T-cell (primary cell): ENCODE measurements at places on chromosomes 16 and 17. TPM values are rescaled to one million over a fixed set of nuclear protein-coding genes. Genes with fewer than 3 reads are reported as not detected.

GSE1 gene
- total RNA-seq = 41.1 TPM

PRAC1 gene
- not detected for total RNA-seq

NTN1 gene
- total RNA-seq = 0.09 TPM

DNA sequence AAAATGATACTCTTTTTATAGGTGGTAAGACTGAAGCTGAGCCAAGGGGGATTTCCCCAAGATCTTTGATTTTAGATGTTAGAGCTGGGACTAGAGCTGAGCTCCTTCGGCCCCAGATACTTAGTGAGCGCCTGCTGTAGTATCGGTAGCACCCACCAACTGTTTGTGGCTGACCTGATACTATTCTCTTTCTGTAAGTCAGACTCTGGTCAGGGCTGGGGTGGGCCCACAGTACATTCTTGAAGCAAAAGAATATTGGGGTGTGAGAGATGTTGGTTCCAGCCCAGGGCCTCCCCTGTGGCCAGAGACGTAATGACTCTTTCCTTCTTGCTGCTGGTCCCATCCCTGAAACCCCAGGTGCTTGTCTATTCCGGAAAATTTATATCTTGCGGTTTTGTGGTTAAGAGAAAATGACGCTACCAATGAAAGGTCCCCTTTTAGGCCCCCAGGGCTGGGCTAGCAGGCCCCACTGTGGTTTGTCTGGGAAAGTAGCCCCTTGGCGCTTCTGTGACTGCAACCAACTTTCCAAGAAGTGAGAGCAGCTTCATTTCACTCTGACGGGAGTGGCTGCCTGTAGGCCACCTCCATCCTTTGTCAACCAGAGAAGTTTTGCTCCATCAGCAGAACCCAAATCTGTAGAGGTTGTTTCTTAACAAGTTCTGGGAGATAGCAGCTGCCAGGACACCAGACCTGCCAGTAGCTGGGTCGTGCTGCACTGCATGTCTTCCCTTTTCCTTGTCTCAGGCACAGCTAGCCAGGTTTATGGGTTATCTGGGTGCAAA lies 86.4 kb upstream of the LGALS9 start:
- H3K36me3 ChIP-seq = no peaks in the 10 kb centered on the region
- DNase-seq = no peak
- H3K4me3 ChIP-seq = no peak overlapping the region
- no peaks in the 10 kb centered on the region for H3K27me3 ChIP-seq

DNA sequence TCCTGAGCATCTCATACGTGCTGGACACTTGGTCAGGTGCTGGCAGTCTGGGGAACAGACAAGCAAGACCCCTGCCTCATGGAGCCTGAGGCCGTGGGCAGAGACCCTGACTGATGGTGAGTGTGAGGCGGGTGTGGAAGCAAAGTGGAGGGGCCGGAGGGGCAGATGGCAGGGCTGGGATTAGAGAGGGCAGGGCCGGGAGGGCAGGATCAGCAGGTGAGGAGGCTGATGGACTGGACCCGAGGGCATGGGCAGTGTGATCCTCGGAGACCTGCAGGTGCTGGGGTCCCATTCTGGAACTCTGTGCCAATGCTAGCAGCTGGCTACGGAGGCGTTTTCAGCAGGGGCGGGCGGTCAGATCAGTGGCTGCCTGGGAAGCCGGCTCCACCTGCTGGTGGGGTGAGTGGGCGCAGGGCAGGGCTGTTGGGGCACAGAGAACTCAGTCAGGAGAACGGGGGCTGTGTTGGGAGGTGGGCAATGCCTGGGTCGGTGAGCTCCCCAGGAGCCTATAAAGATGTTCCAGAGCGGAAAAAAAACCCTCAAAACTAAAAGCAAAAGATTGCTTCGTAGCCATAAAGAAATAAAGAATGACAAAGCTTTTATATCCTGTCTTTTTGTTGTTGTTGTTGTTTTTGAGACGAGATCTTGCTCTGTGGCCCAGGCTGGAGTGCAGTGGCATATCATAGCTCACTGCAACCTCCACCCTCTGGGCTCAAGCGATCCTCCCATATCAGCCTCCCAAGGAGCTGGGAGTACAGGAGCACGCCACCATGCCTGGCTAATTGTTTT lies 8.9 kb upstream of the C16orf74 start:
- H3K4me3 ChIP-seq = no peak overlapping the region
- DNase-seq = no peak
- H3K4me1 ChIP-seq = peaks cover 7% of the 10 kb centered on the region
- no peaks in the 10 kb centered on the region for H3K27me3 ChIP-seq

DNA sequence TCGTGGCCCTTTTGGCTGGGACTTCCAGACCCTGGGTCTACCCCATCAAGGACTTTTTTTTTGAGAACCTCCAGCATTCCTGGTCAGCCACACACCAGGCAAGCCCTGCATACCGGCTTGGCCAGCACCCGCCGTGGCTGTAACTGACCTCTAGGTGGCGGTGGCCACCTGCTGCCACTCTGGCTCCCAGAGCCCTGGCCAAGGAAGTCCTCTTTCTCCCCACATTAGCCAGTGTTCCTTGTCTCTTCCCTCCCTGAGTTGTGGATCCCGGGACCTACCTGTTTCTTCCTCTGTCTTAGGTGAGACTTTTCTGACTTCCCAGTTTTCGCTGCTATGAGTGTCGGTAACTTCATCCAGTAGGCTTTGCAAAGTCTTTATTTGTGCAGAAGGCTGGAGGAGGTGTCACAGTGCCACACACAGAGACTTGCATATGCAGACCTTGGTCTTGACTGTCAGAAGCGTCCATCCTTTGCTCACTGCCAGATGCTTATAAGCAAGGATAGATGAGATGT lies 348.3 kb downstream of the CPPED1 start:
- peaks cover 3% of the 10 kb centered on the region for H3K4me1 ChIP-seq
- no peaks in the 10 kb centered on the region for H3K36me3 ChIP-seq
- DNase-seq = no peak

DNA sequence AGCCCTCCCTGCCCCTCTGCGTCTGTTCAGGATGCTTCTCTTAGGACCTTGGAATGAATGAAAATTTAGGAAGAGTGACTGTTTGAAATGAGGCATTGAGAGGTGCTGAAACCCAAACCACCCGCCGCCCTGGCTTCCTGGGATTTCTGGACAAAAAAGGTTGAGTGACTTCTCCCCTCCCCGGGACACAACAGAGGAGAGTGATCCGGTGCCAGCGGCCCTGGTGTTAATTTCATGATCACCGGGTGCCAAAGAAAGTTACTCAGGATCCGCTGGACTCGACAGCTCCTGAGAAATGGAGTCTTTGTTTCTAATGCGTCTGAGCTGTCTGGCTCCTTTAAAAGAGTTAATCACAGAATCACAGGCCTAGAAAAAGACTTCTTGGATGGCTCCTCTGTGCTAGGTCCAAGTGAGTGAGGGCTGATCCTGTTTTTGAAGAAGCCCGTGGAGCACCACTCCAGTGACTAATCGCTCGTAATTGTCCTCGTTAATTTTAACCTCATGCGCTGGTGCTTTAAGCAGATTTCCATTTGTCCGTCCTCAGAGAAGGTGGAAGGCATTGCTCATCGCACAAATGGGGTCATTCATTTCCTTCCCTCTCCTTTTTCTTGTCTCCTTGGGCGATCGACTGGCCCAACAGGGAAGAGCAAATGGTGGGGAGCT lies 144.4 kb upstream of the ZFHX3 start:
- H3K36me3 ChIP-seq = no peaks in the 10 kb centered on the region
- no peak overlapping the region for H3K27ac ChIP-seq
- H3K4me3 ChIP-seq = no peak overlapping the region
- H3K4me1 ChIP-seq = no peaks in the 10 kb centered on the region

DNA sequence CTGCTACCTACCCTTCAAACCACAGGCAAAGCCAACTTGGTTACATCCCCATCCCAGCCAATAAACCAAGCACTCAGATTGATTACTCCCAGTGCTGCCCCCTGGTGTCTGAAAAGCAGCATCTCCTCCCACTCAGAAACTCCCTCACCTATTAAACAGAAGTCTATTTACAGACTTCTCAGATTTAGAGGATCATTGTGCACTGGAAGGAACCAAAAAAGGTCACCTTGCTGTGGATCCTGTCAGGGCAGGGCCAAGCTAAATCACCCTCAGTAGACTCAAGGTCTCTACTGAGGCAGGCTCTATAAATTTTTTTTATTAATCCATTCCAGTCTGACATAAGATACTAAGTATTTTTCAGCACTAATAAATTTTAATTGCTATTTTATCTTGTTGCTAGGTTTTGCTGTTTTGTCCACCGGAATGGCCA lies 17.6 kb downstream of the HIGD1B start:
- DNase-seq = peak; percentile 60
- H3K4me3 ChIP-seq = no peak overlapping the region
- H3K27ac ChIP-seq = no peak overlapping the region
- no peaks in the 10 kb centered on the region for H3K4me1 ChIP-seq
- peaks cover 21% of the 10 kb centered on the region for H3K36me3 ChIP-seq

GRCh38 chr16:56921571-56921970 lies 10.4 kb upstream of the HERPUD1 start:
- H3K36me3 ChIP-seq = no peaks in the 10 kb centered on the region
- DNase-seq = no peak
- no peak overlapping the region for H3K4me3 ChIP-seq
- no peak overlapping the region for H3K27ac ChIP-seq

DNA sequence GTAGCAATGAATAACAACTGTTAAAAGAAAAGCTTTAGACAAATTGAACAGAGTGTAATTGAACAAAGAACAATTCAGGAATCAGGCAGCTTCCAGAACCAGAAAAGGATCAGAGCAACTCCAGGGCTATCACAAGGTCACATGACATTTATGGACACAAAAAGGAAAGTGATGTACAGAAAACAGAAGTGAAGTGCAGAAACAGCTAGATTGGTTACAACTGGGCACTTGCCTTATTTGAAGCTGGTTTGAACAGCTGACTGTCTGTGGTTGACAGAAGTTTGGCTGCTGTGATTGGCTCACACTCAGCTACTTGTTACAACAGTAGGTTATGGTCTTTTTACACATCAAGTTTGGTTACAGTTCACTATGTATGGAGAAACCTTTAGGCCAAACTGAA lies 14.8 kb downstream of the EFCAB5 start:
- no peaks in the 10 kb centered on the region for H3K4me1 ChIP-seq
- no peak for DNase-seq
- no peak overlapping the region for H3K27ac ChIP-seq
- no peak overlapping the region for H3K4me3 ChIP-seq
- no peaks in the 10 kb centered on the region for H3K27me3 ChIP-seq
- H3K36me3 ChIP-seq = no peaks in the 10 kb centered on the region

DNA sequence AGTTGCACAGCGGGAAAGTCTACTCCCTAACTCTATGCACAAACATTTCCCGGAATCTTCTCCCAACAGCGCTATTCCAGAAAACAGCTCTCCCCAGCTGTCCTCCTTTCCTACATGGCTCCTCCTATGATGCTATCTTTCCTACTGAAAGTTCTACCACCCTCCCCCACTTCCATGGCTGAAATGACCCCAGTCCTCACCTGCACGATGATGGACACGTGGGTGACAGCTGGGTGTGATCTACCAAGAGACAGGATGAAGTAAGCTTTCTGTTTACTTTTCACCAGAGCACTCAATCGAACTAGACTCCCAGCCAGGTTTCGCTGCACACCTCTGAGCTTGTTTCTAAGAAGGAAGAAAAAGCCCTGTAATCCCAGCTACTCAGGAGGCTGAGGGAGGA lies 10.7 kb downstream of the CTC1 start:
- H3K4me3 ChIP-seq = no peak overlapping the region
- DNase-seq = no peak

- peak overlapping the region; percentile 53 for H3K4me3 ChIP-seq
- peaks cover 52% of the 10 kb centered on the region for H3K4me1 ChIP-seq
Observed at GRCh38 chr17:1486802-1487695, 5.4 kb downstream of the MYO1C start.

- H3K27ac ChIP-seq = peak overlapping the region; percentile 95
- peak; percentile 44 for DNase-seq
- peaks cover 50% of the 10 kb centered on the region for H3K4me1 ChIP-seq
- peak overlapping the region; percentile 80 for H3K4me3 ChIP-seq
- no peaks in the 10 kb centered on the region for H3K27me3 ChIP-seq
Observed at GRCh38 chr17:48543107-48543853, 1.6 kb downstream of the HOXB2 start.

- no peaks in the 10 kb centered on the region for H3K4me1 ChIP-seq
- no peak for DNase-seq
- H3K27ac ChIP-seq = no peak overlapping the region
- no peaks in the 10 kb centered on the region for H3K36me3 ChIP-seq
Observed at GRCh38 chr16:12559714-12560113, 244.0 kb downstream of the CPPED1 start.

- peaks cover 73% of the 10 kb centered on the region for H3K4me1 ChIP-seq
- H3K27ac ChIP-seq = no peak overlapping the region
- H3K36me3 ChIP-seq = no peaks in the 10 kb centered on the region
- H3K4me3 ChIP-seq = no peak overlapping the region
Observed at GRCh38 chr17:80783971-80784370, 207.7 kb upstream of the CHMP6 start.

GRCh38 chr16:85936816-85937215 lies 37.9 kb downstream of the IRF8 start:
- peaks cover 55% of the 10 kb centered on the region for H3K4me1 ChIP-seq
- peak overlapping the region; percentile 41 for H3K4me3 ChIP-seq
- no peaks in the 10 kb centered on the region for H3K36me3 ChIP-seq
- peak overlapping the region; percentile 94 for H3K27ac ChIP-seq

DNA sequence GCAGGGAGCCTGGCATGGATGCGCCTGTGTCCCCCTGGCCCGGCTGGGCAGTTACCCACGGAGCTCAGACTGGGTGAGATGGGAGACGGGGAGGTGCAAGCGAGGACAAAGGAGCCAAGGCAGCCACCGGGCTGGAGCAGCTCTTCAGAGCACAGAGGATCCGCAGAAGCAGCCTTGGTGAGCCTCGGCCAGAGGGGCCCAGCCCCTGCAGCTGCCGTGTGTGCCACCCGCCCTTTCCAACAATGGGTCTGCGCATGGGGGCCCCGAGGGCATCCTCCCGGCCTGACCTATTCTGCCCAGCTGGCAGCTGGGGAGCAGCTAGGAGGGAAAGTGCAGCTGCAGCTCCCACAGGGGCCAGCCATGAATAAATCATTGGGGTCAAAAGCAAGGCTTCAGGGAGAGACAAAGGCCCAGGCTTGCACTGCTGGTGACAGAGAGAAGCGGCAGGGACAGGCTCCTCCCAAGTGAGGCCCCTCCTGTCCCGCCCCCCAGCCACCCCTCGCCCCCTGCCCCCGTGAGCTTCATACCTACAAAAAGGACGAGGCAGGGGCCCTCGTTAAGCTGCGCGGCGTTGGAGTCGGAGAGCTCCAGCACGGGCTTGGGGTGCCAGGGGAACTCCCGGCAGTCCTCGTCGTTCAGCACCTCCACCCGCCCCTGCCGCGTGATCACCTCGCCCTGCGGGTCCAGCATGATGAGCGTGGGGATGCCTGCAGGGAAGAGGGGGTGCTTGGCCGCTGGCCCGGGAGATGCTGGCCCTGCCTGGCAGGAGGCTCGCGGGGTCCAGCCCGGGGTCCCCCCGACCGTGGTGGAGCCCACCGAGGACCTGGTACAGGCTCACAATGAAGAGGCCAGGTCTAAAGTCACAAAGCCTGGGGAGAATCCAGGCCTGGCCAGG lies 22.6 kb downstream of the MRM3 start:
- peaks cover 43% of the 10 kb centered on the region for H3K27me3 ChIP-seq
- no peaks in the 10 kb centered on the region for H3K4me1 ChIP-seq
- H3K36me3 ChIP-seq = no peaks in the 10 kb centered on the region
- H3K4me3 ChIP-seq = no peak overlapping the region
